ENCODE measurements at places on chromosomes 11 and 22.
A peak's percentile ranks its signal among the peaks of the same experiment; 100 is the strongest.

DNA sequence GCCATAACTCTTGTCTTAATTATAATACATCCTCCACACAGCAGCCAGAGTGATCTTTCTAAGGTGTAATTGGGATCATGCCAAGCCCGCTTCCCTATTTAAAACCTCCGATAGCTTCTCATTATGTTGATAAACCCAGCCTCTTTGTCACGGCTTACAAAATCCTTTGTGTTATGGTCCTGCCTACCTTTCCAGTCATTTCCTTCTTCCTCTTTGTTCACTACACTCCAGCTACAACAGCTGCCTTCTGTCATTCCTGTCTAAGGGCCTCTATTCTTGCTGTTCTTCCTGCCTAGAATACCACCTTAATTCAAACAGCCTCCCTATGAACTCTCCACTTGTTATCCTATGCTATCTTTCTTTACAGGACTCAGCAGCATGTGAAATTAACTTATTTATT, 70.6 kb upstream of the CAPRIN1 start:
- no peak for DNase-seq

GRCh38 chr22:27317096-27317495, 484.5 kb downstream of the MN1 start:
- no peak for DNase-seq

DNA sequence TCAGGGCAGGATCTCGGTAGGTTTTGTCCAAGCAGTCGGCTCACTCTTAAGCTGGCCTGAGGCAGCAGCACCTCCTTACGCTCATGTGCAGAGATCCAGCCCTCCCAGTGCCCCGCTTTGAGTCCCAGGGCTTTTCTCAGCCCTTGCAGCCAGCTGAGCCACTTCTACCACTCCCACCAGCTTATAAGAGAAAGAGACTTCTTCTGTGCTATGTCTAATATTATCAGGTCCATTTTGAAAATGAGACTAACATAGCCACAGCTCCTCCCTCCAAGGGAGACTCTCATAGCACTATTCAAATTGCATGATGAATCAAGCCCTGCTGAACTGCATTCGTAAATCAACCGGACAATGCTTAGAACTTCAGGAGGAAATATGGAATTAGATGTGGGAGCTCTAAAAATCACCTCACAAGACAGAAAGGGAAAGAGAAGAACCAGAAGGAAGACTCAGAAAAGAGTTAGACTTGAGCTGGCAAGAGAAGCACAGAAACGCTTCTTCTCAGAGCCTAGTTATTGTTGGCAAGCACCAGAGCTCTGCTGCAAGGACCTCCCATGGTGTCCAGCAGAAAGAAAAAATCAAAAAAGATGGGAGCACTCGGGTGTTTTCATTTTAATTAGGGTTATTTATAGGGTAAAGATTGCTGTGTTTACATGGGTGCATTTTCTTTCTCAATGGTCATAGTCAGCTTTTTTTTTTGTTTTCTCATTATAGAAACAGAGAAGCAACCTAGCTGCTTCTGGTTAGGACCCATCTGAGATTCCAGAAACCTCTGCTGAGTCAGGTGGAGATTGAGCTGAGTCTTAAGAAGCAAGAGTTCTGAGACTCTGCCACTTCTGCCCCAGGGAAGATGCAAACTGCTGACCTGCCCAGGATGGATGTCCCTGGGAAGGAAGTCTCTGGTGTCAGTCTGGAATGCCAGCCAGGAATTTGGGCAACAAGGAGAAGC, 181.4 kb downstream of the ETS1 start:
- peak; percentile 72 for DNase-seq

GRCh38 chr11:28195449-28195848, 87.3 kb downstream of the METTL15 start:
- DNase-seq = no peak

GRCh38 chr11:123544631-123545375, 109.6 kb downstream of the SCN3B start:
- no peak for DNase-seq

DNA sequence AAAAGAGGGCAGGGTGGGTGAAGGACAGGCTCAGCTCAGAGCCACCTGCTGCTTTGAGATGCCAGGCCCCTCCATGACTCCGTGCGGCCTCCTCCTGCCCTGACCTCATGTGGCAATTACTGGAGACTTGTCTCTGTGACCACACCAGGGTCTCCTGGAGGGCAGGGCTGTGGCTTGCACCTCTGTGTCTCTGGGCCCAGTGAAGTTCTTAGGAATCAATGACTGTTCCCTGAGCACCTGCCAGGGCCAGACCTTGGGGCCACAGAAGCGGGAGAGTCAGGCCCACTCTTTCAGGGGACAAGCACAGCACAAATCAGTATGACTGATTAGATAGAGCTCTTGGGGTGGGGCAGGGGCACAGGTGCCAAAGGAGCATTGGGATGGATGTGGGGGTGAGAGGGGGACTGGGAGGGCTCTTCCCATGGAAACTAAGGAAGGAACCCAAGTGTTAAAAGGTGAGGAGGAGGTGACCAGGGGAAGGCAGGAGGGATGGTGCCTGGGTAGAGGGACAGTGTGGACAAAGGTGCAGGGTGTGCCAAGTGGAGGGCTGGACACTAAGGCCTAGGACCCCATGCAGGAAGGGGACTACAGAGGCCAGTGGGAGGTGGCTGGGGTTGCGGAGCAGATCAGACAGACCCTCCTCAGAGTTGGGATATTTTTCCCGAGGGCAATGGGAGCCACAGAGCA, 77.3 kb upstream of the SHISAL1 start:
- no peak for DNase-seq

GRCh38 chr11:66981976-66982578, 7.0 kb downstream of the C11orf86 start:
- peak; percentile 89 for DNase-seq

DNA sequence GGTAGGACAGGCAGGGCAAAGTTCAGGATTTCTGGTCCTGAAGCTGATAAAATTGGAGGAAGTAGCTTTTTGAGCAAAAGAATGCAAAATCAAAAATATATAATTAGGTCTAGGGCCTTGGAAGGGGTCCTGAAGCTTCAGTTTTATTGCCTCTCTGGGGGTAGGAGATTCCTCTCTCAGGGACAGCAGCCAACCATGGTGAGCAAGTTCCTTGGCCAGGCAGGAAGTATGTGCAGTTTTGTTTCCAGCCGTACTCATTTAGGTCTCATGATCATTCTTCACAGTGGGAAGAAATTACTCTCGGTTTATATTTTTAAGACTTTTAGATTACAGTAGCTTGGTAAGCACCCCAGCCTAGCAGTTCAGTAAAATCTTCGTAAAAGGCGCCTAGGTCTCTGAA, 2.9 kb upstream of the RAB38 start:
- DNase-seq = peak; percentile 79

GRCh38 chr11:43589601-43590250, 90.8 kb upstream of the HSD17B12 start:
- DNase-seq = no peak

- DNase-seq = no peak
These were observed 72.1 kb downstream of the CELSR1 start for GRCh38 chr22:46465345-46465720.

DNA sequence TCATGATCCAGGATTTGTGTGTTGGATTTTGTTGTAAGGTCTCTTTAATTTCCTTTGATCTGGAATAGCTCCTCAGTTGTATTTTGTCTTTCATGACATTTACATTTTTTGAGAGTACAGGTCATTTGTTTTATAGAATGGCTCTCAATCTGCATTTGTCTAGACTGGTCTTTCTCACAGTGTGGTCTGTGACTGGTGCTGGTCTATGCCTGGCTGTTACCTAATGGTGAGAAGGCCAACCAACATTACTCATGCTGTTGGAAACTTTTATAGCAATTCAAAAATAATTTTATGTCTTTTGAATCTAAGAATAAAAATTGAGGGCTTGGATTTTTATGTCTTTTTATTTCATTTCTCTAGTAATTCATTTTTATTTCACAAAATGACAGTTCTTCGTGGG, 3.9 kb upstream of the NCR3LG1 start:
- DNase-seq = no peak

GRCh38 chr22:20060700-20061480, 19.2 kb upstream of the DGCR8 start:
- no peak for DNase-seq

GRCh38 chr11:98710986-98711385, 309.8 kb upstream of the CNTN5 start:
- peak; percentile 13 for DNase-seq

GRCh38 chr11:2138431-2139122, 612 bp downstream of the IGF2 start:
- no peak for DNase-seq

GRCh38 chr11:130109386-130109785, 39.7 kb downstream of the APLP2 start:
- DNase-seq = no peak

DNA sequence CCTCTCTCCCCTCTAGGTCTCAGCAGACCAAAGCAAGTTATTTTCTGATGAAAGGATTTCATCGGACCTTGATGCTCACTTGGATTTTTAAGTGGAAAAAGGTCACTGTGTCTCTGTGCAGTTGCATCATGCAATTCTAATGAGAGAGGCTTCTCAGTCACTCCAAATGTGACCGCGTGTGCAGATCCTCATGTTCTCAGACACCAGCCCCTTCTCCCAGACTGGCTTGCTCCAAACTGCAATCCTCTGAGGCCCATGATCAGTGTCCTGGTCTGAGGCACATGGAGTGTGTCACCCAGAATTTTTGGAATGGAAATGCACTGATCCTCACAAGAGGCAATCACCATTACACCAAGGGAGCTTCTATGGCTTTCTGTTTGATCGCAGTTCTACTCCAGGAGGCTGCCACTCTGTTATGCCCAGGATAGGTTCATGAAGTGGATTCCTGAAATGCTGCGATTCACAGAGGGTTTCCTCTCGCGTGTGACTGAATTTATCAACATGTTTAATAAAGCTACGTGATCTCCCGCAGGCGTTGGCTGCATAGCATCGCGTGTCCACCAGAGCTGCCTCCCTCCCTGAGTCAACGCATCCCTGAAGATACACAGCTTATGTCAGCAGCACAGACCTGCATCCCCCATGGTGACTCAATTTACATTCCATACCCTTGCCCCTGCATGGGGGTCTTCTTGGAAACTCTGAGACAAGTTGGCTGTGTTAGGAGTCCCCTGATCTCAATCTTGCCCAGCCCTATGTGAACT, 544.6 kb upstream of the B3GAT1 start:
- DNase-seq = no peak

DNA sequence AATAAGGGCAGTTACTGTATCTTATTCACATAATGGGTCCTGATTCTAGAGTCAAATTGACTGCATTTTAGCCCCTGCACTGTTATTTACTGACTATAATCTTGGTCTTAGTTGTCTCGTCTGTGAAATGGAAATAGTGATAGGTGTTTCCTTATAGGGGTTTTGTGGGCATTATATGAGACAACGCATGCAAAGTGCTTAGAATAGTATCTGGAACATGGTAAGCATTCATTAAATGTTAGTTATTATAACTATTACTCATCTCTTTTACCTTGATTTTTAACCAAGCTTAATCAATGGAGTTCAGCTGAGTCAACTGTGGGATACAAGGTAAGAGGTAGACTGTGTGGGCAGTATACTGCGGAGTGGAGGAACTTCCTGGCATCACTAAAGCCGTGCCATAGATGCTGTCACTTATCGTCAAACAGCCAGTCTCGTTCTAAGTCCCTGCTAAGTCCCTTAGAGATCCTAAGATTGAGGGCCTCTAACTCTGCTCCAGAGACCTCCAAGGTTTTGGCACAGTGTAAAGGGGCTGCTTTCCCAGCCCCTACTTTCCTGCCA, 2.6 kb upstream of the ZC3H12C start:
- no peak for DNase-seq

- no peak for DNase-seq
These were observed 179.3 kb upstream of the RAG2 start for GRCh38 chr11:36777311-36777710.

GRCh38 chr11:60182541-60183330, at the start of gene MS4A6A:
Gene MS4A6A, minus strand, starts transcription at chr11:60183083. Its CDS starts 1,356 bp downstream, at chr11:60181727.
- DNase-seq = no peak

DNA sequence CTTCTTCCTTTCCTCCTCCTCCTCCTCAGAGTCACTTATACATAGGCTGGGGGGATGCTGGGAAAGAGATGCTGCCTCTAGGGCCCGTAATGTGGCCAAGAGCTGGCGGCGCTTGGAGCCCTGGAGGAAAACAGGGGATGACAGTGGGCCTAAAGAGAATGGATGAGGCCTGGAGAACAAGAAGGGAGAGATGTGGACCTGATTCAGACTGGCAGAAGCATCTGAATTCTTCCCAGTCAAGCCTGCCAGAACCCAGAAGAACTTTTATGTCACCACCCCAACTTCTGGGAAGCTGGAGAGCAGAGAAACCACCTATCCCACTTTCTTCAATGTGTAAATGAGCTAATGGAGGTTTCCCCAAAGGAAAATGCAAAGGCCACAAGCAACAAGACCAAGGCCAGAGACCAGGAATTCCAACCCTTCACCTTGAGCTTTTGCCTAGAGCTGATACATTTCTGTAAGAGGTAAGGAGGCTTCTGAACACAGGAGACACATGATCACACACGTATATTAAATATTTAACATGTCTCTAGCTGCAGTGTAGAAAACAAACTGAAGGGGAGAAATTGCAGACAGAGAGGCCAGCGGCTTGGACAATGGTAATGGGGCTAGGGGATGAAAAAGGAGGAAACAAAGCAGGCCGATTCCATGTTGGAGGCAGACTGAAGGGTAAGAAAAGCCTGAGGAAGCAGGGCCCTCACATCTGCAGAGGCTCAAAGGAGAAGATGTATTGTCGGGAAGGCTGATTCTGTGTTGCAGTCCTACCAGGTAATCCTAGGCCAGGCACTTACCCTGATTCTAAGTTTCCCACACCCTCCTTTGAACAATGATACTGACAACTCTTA, 1.1 kb downstream of the RRP8 start:
- no peak for DNase-seq

- peak; percentile 70 for DNase-seq
These were observed 382 bp downstream of the C11orf54 start for GRCh38 chr11:93741882-93742226.

- peak; percentile 47 for DNase-seq
These were observed 7.2 kb upstream of the FLRT1 start for GRCh38 chr11:64028398-64029115.

DNA sequence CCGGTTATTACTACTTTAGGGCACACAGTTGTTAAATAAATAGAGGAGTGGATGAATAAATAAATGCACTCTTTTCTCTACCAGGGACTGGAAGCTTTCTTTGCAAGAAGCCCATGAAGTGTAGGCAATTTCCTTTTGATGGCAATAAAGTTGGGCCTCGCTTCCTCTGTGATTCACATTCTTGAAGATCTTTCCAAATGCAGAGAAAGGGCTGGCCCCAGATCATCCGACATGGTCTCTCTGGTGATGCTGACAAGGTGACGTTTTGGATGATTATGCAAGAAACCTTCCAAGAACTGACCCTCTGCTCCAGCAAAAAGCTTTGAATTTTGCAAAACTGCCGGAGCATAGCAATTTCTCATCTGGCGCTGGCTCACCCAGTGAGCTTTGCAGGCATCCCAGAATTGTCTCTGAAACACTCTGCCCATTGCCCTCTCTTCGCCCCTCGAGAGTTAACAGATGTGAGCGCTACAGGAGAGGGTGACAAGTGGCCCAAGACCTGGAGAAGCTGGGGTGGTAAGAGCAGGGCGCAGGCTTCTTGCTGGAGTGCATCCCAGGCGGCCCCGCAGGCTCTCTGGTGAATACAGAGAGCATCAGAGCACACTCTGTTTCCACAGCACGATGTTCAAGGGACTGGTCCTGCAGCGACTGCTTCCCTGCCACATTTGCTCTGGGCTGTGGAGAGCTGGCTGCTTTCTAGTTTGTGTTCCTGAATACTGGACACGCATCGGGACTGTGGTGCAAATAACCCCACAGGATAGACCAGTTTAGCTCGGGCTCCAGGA, 11.5 kb upstream of the IFT27 start:
- no peak for DNase-seq

All from choroid plexus epithelial cell (primary cell).